Cardiac septum (tissue), 1 donor: ENCODE measurements at places on chromosomes 5 and 9. TPM values are rescaled to one million over a fixed set of nuclear protein-coding genes. Genes with fewer than 3 reads are reported as not detected.

Gene ZNF883
- total RNA-seq: 2.4 TPM

Gene PTGES
- total RNA-seq: 1.1 TPM

Gene PCDHA6
- total RNA-seq: 0.11 TPM

Gene GFRA3
- total RNA-seq: 0.48 TPM

Gene SMIM33
- total RNA-seq: not detected

Gene KCNV2
- total RNA-seq: not detected

Gene EIF4E1B
- total RNA-seq: not detected

Gene SLC36A1
- total RNA-seq: 3.3 TPM

Gene CER1
- total RNA-seq: not detected

Gene C5orf63
- total RNA-seq: 11.5 TPM

Gene LAMC3
- total RNA-seq: 0.89 TPM

Gene SOHLH1
- total RNA-seq: not detected

Gene FAM151B
- 2.1 TPM for total RNA-seq

Gene SPINK1
- 1.8 TPM for total RNA-seq

Gene F2RL1
- total RNA-seq: 3.7 TPM

Gene SOWAHA
- total RNA-seq: 0.08 TPM

Gene TAF11L9
- total RNA-seq: not detected

Gene NRARP
- 11.7 TPM for total RNA-seq

Gene GHR
- total RNA-seq: 10.4 TPM
